ENCODE measurements at places on chromosomes 16 and 17.

- no peak for DNase-seq
Observed at GRCh38 chr16:87705771-87706277, 60.0 kb downstream of the KLHDC4 start.

- DNase-seq = no peak
Observed at GRCh38 chr17:35808240-35808961, 883 bp upstream of the TAF15 start.

GRCh38 chr16:66084306-66084705 lies 282.2 kb upstream of the CDH5 start:
- DNase-seq = no peak

GRCh38 chr17:3738562-3739295 lies 15.0 kb downstream of the HASPIN start:
- peak; percentile 80 for DNase-seq

GRCh38 chr16:15775209-15775608 lies 81.6 kb downstream of the MYH11 start:
- DNase-seq = peak; percentile 5

DNA sequence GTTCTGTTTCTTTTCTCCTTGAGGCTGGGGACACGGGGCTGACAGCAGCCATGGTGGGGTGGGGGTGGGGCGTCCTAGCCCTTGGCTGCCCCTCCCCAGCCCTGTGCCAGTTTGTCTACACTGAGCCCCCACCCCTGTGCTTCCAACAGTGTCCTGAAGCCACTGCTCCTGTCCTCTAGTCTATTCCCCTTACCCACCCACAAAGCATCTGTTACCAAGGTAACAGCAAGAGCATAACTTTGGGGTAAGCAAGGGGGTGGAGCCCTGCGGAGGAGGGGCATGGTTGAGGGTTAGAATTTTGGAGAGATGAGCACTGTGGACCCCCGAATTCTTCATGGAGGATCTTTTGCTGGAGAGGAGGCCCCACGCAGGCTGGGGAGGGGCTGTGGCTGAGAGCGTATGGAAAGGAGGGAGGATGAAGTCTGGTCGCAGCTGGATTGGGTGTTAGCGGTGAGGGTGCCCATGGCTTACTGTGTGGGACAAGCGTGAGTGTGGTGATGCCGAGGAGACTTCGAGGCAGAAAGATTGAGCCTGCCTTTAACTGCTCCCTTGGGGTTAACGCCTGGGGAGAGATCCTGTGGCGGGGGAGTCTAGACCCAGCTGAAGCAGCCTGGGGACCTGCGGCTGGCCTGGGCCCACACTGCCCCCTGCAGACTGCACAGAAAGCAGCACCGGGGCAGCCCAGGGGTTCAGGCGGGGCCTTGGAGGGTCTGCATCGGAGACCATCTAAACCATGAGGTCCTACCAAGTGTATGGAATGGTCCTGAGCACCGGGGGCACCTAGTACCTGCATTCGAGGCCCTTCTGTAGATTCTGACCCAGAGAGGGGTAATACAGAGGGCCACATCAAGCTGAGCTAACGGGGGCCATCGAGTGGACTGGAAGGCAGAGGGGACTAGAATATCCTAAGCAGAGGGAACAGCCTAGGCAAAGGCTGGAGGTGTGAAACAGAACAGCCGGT lies 6.1 kb upstream of the STAC2 start:
- peak; percentile 49 for DNase-seq

- DNase-seq = no peak
Observed at GRCh38 chr16:68786685-68787418, 49.8 kb downstream of the CDH1 start.

- DNase-seq = no peak
Observed at GRCh38 chr16:2500430-2500917, 13.3 kb upstream of the ATP6V0C start.

DNA sequence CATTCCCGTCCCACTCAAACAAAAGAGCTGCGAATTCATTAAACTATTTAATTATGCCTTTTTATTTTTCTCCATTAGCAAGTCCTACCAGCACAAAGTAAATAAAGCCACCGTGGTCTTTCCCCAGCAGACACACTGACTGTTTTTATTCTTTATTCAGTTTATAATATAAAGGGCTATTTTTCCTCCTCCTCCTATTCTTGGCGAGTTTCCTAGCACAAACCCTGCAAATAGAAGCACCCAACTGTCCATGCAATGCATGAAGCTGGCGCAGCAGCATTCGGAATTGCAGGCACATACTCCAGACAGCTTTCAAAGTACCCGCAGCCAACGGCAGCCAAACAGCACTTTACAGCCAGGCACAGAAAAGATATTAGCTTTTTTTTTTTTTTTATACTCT lies 583.4 kb upstream of the PSMD7 start:
- DNase-seq = no peak

GRCh38 chr16:82658796-82659195 lies 32.0 kb downstream of the CDH13 start:
- no peak for DNase-seq

DNA sequence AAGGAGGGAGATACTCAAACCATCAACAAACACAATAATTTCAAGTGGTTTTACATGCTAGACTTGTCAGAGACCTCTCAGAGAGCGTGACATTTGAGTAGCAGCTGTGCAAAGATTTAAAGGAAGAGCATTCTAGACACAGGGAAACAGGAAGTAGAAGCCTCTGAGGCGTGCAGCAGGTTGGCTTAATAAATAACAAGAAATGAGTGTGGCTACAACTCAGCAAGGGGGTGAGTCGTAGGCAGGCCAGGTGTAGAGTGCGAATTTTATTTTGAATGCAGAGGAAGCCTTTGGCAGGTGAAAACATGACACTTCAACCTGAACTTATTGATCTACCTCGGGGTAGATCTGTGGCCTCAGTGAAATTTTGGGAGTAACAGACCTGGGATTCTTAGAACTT lies 73.2 kb upstream of the MRTFB start:
- DNase-seq = peak; percentile 3

- no peak for DNase-seq
Observed at GRCh38 chr16:50967827-50968612, 183.1 kb downstream of the SALL1 start.

DNA sequence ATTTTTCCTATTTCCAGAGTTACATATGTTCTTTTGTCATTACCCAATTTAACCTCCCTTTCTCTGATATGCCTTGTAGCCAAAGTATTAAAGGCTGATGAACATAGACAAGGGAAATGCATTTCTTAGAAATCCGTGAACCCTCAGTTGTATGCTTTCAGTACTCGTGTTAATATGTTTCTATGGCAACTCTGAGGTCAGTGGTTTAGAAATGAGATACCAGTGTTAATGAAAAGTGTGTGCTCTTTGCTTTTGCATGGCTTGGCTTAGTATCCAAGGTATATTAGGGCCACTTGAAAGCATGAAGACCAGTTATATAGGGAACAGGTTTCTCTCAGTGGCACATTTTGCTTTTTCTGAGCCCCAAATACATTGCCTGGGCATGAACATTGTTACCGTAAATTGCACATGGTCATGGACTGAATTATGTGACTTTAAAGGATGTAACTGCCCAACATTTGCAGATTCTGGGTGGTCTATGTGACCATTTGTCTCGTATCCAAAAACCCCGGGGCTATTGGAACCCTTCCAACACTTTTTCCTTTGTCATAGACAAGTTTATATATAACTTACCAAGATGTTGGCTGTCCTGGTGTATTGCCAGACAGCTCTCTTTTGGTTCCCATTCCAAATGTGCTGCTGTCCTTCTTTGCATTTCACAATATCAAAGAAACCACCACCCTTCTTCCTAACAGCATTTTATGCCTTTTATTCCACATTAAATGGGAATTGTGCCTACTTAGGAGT lies 17.5 kb downstream of the ABHD15 start:
- DNase-seq = peak; percentile 53

DNA sequence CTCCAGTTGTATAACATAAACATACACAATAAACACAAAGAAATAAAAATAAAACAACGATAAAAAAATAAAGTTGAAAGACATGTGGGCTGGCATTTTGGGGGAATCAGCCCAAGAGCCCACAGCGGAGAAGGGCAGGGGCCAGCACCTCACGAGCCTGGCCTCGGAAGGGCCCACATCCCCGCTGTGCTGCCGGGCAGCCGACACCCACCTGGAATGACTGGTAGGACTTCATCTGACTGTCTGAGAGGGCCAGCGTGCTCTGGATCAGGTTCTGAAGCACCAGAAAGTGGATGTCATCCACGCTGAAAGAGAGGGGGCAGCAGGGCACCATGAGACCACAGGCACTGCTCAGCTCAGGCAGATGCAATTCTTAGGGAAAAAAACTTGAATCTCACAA lies 73.5 kb downstream of the GTF3C1 start:
- DNase-seq = no peak

- DNase-seq = no peak
Observed at GRCh38 chr17:60359415-60359814, 32.5 kb downstream of the USP32 start.

DNA sequence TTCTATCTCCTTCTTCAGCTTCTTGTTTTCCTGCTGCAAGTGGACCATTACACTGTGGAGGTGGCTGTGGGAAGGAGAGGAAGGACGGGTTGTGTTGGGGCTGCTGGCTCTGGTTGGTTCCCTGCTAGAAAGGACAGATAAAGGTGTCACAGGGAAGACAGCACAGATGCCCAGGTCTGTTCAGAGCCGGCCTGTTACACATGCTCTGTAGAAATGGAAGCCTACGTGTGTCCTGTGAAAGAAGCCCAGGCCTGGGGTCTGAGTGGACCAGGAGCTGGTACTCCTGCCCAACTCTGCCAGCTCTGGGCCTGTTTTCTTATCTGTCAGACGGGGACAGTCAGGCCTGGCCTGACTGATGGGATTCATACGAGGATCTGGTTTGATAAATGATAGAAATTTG lies 26.4 kb downstream of the DHX38 start:
- DNase-seq = no peak

DNA sequence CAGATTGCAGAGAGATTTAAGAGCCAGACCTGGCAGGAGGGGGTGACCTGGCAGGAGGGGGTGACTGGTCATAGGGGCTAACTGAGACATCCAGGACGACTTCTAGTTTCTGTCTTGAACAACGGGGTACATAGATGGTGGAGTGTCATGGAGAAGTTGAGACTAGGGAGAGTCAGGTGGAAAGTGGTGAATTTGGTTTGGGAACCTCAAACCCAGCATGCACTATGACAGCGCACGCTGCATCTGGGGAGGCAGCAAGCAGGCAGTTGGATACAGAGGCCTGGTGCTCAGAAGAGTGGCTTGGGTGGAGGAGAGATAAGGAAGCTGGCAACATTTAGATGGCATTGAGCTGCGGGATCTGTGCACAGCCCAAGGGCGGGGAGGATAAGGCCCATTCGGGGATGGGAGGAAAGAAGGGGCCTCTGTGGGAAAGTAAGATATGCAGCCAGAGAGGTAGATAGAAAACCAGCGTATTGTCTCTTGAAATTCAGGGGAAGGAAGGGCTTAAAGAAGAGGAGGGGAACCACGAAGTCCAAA lies 4.5 kb downstream of the RIPOR1 start:
- no peak for DNase-seq

GRCh38 chr16:19294156-19294649 lies 8.7 kb downstream of the CLEC19A start:
- DNase-seq = peak; percentile 40

DNA sequence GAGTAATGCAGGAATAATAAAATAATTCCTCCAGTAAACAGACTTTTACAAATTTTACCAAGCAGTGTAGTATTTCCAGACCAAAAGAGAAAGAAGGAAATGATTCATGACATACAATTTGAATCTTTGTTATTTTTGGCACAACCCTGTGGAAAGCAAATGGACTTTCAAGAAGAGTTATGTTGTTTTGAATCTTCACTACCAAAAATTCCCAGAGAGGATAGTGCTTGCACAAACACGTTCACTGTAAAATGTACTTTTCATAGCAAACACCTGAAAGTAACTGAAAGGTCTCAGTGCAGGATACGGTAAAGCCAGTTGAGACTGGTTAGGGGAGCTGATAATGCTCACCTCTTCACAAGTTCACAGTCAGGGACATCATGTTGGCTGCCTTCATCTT lies 107.1 kb downstream of the USP22 start:
- no peak for DNase-seq

DNA sequence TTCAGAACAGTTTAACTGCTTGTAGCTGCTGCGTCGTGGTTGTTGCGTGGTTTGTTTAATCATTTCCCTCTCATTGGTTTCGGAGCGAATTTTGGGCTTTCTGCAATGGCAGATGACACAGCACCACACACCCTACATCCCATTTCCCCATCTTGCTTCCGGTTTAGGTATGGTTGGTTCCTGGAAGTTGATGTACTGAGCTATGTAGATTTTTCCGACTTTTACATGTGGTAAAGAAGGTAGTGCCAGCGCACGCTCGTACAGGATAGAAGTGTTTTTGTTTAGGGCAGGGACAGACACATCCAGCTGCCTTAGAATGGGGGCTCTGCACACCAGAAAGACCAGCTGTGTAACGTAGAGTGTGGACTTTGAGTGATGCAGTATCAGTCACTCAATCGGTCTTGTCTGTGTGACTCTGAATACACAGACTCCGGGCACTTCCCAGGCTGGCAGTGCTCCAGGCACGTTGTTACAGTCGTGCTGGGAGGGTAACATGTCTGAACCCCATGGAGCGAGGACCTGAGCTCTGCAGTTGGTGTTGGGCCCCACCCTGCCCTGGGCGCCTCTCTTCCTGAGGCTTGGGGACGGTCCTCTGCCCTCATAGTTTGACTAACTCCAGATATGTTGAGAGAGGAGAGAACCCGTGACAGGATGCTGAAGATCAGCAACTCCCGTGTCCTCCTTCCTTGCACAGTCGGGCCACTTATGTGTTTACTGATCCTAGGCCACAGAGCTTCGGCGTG lies 172.0 kb upstream of the CHMP6 start:
- peak; percentile 63 for DNase-seq

- DNase-seq = peak; percentile 8
Observed at GRCh38 chr17:13601776-13602551, at the start of gene HS3ST3A1. Gene HS3ST3A1, minus strand, starts transcription at chr17:13601929. Its CDS starts 800 bp downstream, at chr17:13601129.

DNA sequence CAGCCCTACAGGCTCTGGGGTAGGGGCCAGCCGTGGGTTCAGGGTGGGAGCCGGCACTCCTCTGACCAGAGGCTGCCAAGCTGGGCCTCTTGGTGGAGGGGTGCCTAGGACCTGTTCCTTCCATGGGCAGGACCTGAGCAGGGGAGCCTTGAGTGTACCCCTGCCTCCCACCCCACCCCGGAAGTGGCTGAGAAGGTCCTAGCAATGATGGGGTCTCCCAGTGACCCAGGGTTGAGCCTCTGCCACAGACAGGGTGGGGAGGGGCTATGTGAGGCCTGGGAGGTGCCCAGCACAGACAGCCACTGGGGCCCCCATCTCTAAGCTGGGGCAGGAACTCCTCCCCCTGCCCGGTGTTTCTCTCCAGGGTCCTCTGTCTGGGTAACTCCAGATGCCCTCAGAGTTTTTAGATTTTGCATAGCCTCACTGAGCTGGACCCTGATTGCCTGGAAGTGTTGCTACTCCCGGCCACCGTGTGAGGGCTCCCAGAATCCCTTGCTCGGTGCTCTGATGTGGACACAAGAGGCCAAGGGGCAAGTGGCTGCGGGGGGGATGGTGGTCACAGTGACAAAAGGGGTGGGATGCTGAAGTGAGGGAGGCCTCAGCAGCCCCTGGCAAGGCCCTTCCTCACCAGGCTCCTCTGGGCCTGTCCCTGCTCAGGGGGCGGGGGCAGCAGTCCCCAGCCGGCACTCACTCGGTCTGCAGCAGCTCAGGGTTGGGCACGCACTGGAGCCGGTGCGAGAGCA lies 6.4 kb upstream of the MTSS2 start:
- DNase-seq = no peak
